ENCODE measurements at places on chromosomes 11 and 22. TPM values are rescaled to one million over a fixed set of nuclear protein-coding genes. Genes with fewer than 3 reads are reported as not detected.

- DNase-seq, result no peak
Measured at GRCh38 chr11:77147668-77148321, 19.7 kb downstream of the MYO7A start.

GRCh38 chr11:61621917-61622585 is 41.2 kb upstream of the SYT7 start:
- no peak for DNase-seq

GRCh38 chr11:61075891-61076290 is 26.4 kb upstream of the CD5 start:
- DNase-seq, result no peak

- peak; percentile 54 for DNase-seq
Measured at GRCh38 chr11:9820260-9820659, 156.4 kb downstream of the SWAP70 start.

DNA sequence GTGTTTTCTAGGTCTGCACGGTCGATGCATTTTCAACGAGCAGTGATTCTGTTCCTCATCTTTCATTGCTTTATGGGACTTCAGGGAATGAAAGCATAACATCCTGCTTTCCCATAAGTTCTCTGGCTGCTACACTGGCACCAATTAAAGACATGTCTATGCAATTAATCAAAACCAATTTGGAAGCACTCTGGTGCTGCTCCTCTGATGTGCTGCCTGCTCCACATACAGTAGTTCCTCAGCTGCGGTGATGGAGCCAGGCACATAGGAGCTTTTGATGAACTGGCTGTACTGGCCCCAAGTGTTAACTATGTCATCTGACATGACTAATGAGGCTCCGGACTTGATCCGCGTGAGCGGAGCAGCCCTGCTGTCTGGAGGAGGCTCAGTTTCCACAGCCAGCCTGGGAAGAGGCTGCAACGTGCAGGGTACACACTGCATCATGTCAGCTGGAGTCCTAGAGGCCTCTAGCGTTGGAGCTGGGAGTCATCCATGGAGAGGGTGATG is 29.8 kb downstream of the GVQW3 start:
- DNase-seq, result no peak

- DNase-seq, result no peak
Measured at GRCh38 chr11:77310721-77311120, 9.2 kb upstream of the GDPD4 start.

GRCh38 chr11:17351510-17352176 is at the start of gene NCR3LG1:
Gene NCR3LG1, plus strand, starts transcription at chr11:17351800. Its CDS starts 170 bp downstream, at chr11:17351970.
- DNase-seq, result peak; percentile 33

DNA sequence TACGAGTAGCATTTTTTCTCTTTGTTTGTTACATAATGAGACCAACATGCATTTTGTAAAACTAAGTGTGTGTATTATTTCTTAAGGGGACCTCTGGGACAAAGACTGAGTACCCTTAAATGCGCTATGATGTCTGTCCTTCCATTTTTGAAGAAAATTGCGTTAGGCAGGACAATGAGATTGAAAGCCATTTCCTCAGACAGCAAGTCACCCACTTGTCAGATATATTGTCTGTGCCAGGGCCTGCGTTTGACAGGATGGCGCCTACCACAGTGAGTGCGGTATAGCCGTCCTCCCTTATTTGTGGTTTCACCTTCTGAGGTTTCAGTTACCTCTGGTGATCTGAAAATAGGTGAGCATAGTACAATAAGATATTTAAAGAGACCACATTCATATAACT is 2.2 kb downstream of the AP2A2 start:
- no peak for DNase-seq

DNA sequence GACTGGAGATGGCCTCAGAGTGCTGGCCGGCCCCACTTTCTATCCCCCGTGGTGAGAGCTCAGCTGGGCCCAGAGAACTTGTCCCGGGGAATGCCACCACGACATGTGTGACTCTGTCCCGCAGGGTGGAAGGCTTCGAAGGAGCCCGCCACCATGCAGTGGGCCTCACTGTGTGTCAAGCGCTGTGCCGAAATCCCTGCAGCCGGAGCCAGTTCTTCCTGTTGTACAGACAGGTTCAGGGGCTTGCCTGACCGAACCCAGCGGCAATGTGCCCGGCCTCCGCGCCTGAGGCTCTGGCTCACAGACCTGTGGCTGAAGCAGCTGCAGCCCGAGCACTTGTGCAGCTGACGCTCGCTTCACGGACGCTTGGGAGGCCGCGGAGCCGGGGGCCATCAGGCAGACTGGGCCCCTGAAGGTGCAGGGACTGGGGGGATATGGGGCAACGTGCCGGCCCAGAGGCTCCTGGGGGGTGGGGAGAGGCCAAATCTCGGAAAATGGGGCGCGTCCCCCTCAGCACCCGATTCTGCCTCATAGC is 650 bp downstream of the PPM1F start:
- peak; percentile 56 for DNase-seq

DNA sequence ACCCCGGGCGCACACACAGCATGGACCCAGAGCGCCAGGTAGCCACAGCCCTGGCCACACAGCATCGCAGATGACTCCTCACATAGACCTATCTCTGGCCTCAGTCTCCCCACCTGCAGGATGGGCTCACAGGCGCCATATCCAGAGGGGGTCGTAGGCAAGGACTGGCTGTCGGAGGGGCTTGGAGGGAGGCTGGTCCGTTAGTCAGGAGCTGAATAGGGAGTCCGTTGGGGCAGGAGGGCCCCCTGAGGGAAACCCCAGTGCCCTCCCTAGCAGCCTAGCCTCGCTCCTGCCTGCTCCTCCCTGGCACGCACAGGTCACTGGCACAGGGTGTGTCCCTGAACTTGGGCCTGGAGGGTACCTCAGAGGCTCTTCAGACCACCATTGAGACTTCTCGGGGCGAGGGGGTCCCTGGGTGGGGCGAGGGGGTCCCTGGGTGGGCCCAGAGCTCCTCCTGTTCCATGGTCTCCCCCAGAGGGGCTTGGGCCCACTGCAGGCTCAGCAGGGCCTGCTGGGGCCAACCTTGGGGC is 2.0 kb downstream of the PLXNB2 start:
- DNase-seq, result no peak

DNA sequence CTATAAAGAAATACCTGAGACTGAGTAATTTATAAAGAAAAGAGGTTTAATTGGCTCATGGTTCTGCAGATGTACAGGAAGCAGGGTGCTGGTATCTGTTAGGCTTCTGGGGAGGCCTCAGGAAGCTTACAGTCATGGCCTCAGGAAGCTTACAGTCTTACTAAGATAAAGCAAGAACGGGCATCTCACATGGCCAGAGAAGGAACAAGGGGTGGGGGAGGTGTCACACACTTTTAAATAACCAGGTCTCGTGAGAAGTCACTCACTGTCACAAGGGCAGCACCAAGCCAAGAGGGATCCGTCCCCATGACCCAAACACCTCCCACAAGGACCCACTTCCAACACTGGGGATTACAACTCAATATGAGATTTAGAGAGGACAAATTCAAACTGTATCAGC is 192.8 kb upstream of the B3GAT1 start:
- no peak for DNase-seq

- no peak for DNase-seq
Measured at GRCh38 chr22:17627961-17628405, 566 bp downstream of the ATP6V1E1 start.

- no peak for DNase-seq
Measured at GRCh38 chr11:4467811-4468606, 14.4 kb upstream of the OR52K1 start.

- DNase-seq, result no peak
Measured at GRCh38 chr11:5643585-5643984, 18.8 kb downstream of the TRIM34 start.

GRCh38 chr22:48224332-48224731 is 1461.9 kb downstream of the TBC1D22A start:
- no peak for DNase-seq

DNA sequence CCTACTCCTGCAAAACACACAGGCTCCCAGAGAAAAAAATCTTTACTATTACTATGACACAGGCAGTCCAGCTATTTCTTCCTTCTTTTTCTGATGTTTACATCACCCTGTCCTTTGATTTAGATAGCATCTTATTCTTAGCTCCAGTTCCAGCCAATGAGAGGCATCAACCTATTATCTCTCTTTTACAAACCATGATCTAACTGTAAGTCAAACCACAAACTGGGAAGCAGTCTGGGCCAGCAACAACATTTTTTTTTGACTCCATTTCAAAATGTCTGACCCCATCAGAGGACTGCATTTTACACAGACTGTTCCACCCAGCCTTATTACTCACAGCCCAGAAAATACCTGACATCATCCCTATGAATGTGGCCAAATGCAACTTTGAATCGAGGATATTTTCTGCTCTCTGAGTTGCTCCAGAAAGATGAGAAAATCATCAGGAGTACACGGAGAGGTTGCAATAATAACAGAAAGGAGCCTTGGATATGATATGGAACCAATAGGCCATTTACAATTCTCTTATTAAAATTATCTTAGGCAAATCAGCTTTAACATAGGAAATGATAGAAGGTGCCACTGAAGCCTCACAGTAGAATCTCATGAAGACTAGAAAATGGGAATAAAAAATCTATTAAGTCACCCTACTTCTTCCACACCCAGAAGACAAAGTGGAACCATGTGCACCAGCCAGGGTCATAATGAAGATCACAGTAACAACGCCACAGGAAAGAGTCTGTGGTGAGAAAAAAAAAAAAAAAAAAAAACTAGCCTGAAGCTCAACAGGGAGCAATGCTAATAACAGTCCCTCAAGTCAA is 21.2 kb downstream of the TBRG1 start:
- DNase-seq, result no peak

Gene MS4A1
- 0.38 TPM for total RNA-seq

Gene MRPL17
- total RNA-seq, result 61.4 TPM

Gene PHLDB1
- 125 TPM for total RNA-seq

Gene EIF3M
- 161 TPM for total RNA-seq

Gene TUBA8
- total RNA-seq, result 128 TPM

Gene MOV10L1
- not detected for total RNA-seq
